ENCODE measurements at places on chromosomes 12 and 14.

DNA sequence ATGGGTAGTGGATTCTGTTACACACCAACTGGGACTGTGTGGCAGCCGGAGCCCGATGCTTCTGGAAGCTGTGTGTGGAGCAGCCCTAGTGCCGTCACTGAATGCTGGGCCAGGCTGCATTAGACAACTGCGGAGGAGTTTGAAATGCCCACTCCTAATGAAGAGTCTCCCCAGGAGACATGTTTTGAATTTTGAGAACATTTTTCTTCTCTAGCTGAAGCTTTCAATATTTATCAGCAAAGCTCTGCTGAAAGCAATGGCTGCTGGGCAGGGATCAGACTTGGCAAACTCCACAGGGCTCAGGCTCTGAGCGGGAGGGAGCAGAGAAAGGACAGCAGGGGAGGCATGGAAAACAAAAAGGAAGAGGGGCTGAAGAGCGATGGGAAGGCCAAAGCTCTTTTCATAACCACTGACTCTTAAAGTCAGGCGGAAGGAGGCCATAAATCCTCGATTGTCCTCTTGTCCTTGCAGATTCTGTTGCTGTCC is 189.1 kb downstream of the MON2 start:
- DNase-seq: no peak

DNA sequence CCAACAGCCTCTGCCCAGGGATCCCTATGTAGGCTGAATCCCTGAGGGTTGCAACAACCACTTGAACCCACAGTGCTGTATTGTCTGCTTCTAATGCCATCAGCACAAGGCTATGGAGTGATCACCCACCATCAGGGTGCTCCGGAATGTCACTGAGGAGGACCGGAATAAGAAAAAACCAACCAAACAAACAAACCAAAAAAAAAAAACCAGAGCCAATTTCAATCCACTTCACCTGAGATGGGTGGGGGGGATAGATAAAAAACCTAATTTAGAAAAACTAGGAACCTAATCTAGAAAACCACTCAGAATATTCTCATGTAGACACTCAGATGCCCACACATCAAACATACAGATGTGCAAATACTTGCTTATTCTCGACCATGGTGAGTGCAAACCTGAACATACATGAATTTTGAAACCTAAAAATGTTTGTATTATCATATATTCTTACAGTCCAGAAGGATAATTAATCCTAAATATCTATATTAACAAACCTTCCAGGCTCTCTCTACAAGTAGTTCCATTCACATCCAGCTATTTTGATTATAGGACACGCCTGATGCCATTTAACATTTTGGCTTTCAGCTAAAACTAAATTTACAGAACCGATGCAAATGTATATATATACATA is 3.7 kb downstream of the TBX5 start:
- DNase-seq: no peak

DNA sequence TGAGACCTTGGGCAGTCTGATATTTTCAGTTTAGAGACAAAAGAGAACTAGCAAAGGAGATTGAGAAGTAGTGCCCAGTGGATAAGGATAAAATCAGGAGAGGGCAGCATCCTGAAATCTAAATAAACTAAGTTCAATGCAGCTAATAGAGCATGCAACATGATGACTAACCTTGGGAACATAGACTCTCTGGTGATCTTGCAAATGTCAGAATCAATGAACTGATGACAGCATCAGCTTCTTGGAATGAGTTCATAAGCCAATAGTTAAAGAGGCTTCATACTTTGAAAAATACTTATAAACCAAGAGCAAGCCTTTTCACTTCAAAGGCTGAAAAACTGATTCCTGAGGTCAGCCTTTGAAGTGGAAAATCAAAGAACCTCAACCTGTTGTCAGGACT is 8.2 kb downstream of the TAS2R19 start:
- DNase-seq: no peak

- DNase-seq: no peak
Measured at GRCh38 chr12:12717586-12718380, 615 bp downstream of the CDKN1B start.

DNA sequence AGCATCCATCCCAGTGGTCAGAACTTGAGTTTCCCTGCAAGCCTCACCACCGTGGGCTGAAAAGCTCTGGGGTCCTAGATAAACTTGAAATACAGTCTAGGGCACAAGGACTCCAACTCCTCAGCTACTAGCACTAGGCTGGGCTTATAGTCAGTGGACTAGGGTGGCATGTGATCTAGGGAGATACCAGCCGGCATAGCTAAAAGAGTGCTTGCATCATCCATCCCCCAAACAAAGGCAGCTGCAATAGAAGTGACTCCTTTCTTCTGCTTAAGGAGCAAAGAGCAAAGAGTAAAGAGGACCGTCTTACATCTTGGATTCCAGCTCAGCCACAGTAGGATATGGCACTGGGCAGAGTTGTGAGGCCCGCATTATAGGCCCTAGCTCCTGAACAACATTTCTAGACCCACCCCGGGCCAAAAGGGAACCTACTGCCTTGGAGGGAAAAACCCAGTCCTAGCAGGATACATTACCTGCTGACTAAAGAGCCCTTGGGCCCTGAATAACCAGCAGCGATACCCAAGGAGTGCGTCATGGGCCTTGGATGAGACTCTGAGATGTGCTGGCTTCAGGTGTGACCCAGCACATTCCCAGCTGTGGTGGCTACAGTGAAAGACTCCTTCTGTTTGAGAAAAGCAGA is 17.9 kb upstream of the SOS2 start:
- no peak for DNase-seq

- DNase-seq: no peak
Measured at GRCh38 chr14:77822307-77822706, 22.4 kb downstream of the ADCK1 start.

DNA sequence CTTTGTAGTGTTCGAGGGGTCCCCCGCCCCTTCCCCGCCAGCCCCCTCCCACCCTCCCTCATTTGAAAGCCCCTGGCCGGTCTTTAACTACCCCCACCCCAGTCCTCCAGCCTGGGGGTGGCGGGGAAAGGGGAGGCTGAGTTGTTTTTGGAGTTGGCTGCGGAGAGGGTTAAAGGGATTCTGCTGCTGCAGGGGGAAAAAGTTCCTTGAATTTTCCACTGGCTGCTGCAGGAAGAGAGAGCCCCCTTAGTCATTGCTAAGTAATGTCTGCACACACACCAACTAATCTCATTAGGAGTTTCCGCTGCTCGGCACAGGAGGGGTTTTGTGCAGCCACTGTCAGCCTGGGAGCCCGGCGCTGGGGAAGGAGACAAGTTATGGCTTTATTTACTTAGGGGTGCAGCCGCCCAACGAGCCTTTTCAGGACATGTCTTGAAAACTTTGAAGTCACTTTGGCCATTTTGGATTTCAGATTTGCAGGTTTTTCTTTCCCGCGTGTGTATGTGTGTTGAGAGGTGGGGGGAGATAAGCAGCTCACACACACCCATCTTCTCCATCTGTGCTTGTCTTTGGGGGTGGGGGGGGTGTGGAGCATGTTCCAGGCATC is 1.8 kb downstream of the ELK3 start:
- DNase-seq: no peak

GRCh38 chr12:93743229-93743998 is 66.2 kb downstream of the CRADD start:
- DNase-seq: no peak

DNA sequence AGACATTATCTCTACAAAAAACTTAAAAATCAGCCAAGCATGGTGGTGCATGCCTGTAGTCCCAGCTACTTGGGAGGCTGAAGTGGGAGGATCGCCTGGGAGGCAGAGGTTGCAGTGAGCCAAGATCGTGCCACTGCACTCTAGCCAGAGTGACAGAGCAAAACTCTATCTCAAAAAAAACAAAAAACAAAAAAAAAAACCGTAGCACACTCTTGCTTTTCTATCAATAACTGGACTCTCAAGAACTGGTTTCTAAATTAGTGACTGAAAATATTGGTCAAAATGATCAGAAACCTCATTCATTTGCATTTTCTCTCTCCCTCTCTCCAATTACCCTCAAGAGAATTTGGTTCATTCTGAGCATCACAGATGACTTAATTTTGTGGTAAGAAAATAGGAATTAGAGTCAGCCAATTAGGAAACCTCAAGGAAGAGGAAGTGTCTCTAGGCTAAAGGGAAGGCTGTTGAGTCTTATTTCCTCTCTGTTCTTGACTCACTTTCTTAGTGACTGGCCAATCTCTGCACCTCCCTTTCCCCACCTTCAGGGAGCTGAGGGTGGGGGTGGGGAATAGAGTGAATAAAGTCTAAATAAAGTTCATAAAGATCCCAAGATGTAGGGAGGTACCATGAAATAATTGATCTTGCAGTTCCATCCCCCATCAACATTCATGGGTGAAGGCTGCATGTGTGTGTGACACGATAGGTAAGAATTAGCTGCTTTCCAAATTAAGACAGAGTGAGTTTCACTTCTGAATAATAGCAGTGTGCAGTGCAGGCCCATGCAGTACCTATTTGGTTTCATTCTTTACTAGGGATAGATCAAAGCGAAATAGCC is 6.8 kb upstream of the PSMA6 start:
- no peak for DNase-seq

GRCh38 chr12:19434538-19434937 is 4.8 kb upstream of the AEBP2 start:
- DNase-seq: no peak

Data from NCI-H1048 (cell line).